ENCODE measurements at places on chromosomes 2 and 18. TPM values are rescaled to one million over a fixed set of nuclear protein-coding genes. Genes with fewer than 3 reads are reported as not detected.

- no peak for DNase-seq
These were observed 69.9 kb downstream of the TRIP12 start for GRCh38 chr2:229851870-229852269.

GRCh38 chr18:62658028-62658427 lies 57.3 kb upstream of the PHLPP1 start:
- no peak for DNase-seq

- peak; percentile 45 for DNase-seq
These were observed 963 bp downstream of the INPP1 start for GRCh38 chr2:190344276-190344827.

- DNase-seq, result peak; percentile 23
These were observed 68.7 kb upstream of the ACSL3 start for GRCh38 chr2:222792001-222792611.

GRCh38 chr18:38221476-38222100 lies 656.0 kb upstream of the CELF4 start:
- no peak for DNase-seq

- peak; percentile 43 for DNase-seq
These were observed 1.3 kb upstream of the SMAD2 start for GRCh38 chr18:47931718-47932103.

GRCh38 chr2:147471126-147471525 lies 373.7 kb upstream of the ACVR2A start:
- no peak for DNase-seq

DNA sequence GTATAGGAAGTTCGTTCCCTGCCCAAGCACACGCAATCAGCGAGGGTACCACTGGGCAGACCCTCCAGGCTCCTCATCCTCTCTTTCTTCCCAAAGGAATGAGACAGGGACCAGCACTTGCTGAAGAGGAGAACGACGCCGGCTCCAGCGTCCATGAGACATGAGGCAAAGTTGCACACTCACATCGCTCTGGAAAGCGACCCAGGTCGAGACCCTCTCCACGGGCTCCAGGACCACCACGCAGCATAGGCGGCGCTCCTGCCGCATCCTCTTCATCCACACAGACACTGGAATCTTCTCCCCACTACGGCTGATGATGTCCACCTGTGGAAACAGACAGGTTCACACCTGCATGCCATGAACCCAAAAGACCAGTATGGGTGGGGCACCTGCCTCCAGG lies 10.8 kb downstream of the PASK start:
- DNase-seq, result no peak

APLF gene
- total RNA-seq, result 13.5 TPM

GREB1 gene
- 11.1 TPM for total RNA-seq

GALNT5 gene
- total RNA-seq, result 77.8 TPM

IL1RN gene
- 1.2 TPM for total RNA-seq

C2orf66 gene
- 0.48 TPM for total RNA-seq

All from umbilical cord (tissue), 2 donors.